ENCODE measurements at places on chromosomes 2 and 18.

DNA sequence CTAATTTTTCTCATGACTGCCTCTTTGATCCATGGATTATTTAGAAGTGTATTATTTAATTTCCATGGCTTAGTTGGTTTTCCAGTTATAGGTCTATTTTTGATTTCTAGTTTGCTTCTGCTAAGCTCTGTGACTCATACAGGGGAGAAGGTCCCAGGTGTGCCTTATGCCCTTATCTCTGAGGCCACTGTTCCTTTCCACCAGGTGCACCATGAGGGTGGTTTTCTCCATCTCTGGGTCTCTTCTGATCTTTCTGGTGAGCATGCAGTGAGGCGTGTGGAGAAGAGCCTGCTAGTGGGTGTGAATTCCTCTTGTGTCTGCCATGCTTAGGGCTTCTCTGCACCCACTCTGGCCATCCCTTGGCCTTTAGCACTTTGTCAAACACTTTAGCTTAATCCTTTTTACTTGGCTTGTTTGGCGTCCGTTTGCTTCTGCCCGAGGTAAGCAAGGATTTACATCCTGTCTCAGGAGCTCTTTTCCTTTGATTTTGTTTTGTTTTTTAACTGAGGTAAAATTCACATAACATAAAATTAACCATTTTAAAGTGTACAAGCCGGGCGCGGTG, 129.8 kb upstream of the ARL4C start:
- DNase-seq = no peak

- DNase-seq = no peak
Measured at GRCh38 chr2:217837530-217837929, 165.3 kb downstream of the TNS1 start.

DNA sequence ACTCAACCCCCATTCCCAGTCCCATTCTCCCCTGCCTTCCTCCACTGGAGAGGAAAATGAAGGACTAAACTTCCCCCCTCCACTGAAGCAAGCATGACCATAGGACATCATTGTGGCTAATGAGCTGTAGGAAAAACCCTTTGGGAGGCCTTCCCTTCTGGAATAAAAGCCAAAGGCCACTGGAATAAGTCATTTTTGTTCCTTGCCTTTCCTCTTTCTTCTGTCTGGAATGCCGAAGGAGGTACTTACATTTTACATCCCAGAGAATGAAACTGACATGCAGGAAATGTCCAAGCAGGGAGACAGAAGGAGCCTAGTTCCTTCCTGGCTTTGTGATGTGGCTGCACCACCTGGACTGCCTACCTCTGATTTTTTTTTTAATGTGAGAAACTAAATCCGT, 9.1 kb upstream of the PTPRM start:
- no peak for DNase-seq

GRCh38 chr2:226981791-226982326, 146.0 kb downstream of the RHBDD1 start:
- peak; percentile 6 for DNase-seq

DNA sequence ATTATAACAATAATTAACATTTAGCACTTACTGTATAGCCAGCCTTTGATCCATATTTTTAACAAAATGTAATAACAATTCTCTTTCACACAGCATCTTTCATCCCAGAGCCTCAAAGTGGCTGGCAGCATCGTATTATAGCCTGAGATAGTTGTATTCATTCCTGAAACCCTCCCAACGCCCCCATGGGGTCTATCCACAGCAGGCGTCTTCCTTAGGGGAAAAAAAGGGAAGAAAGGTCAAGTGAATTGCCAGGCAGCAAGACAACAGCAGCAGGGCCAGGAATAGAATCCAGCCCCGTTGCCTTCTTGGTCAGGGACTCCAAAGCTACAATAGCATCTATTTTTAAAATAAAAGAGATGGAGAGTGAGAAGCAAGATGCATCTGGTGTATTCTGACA, 424.4 kb upstream of the ID2 start:
- no peak for DNase-seq

DNA sequence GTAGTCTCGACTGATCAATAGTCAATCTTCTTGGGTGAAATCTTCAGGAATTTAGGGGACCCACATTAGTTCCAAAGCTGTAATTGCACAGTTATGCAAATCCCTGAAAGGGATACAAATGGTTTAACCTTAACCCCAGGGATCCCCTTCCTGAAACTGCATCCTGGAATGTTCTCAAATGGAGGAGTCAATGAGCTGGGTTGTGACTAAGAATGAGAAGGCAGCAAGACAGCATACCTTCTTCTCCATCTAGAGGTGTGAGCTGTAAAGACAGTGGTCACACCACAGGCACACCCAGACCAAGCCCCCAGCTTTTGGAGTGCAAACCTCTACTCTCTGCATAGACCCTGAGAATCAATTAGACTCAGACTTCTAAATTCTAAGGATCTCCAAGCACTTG, 164.7 kb upstream of the MEIS1 start:
- no peak for DNase-seq

GRCh38 chr18:13612196-13612997, 114.0 kb downstream of the FAM210A start:
- peak; percentile 92 for DNase-seq

GRCh38 chr2:18777250-18777812, 188.0 kb upstream of the NT5C1B start:
- DNase-seq = no peak

DNA sequence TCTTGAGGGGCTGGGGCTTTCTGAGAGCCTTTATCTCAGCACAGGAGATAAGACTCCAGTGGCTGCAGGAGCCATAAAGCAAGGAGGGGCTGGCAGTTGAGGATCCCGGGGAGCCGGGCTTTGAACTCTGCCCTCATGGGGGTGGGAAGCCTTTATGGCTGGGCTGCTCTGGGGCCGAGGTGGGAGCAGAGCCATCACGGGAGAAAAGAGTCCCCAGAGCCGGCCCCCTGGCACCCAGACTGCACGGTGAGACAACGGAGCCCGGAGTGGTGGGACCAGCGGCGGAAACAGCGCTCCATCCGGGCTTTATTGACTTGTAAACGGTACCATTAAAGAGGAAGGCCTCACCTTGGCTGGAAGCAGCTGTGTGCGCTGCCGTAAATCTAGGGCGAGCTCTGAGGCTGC, 162.6 kb downstream of the MYCN start:
- DNase-seq = no peak

GRCh38 chr2:135745545-135745944, 3.9 kb downstream of the UBXN4 start:
- DNase-seq = no peak

GRCh38 chr2:24538720-24539119, 47.7 kb downstream of the NCOA1 start:
- DNase-seq = peak; percentile 34

DNA sequence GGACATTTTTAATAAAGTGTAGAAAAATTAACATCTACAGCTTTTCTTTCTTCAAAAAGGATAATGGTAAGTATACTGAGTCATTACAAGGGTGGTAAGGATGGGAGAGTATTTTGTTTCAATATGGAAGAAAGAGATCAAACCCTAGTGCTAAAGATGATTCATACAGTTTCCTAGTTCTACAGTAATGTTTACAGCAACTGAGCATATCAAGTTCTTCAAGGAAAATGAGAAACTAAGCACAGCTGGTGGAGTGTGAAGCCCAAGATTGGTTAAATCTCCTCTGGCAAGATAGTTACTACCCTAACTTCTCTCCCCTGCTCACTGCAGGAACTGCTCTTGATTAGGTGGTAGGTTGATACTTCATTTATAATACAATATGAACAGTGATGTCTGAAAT, 467.5 kb downstream of the XIRP2 start:
- DNase-seq = no peak

DNA sequence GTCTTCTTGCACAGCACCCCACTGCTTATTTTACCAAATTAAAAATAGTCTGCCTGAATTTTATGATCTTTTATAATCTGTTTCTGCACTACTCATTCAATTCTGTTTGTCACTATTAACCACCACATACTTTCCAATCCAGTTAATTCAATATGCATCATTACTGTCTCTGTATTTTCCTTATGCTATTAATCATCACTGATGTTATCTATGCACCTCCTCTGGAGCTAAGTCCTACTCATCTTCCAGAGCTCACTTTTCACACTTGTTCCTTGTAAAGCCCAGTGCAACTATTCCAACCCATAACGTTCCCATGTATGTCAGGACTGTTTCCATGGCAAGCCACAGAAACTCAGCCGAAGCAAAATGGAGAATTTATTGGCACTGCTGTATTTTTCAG, 713.6 kb downstream of the PLCL1 start:
- DNase-seq = no peak

GRCh38 chr2:111670776-111671175, 213.2 kb downstream of the ANAPC1 start:
- peak; percentile 86 for DNase-seq

- no peak for DNase-seq
Measured at GRCh38 chr2:241863536-241863954, 4.9 kb upstream of the PDCD1 start.

DNA sequence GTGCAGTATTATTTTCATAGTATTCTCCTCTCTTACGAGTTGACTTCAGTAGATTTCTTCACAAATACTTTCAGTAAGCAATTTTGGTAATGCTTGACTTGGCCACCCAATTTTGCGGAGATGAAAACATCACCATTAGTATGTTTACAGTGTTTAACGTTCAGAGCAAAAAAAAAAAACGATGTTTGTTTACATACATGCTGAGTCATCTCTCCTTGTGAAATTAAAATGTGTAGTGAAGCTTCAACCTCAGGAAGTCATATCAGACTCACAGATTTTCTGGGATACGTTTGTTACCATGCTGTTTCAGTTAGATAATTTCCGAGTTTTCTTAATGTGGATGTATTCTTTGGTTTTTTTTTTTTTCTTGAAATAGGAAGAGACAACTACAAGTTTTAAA, 100.1 kb downstream of the CTNNA2 start:
- no peak for DNase-seq

GRCh38 chr2:85183076-85183475, 49.9 kb downstream of the TCF7L1 start:
- DNase-seq = no peak

- DNase-seq = no peak
Measured at GRCh38 chr18:56197241-56197859, 441.0 kb downstream of the TXNL1 start.

DNA sequence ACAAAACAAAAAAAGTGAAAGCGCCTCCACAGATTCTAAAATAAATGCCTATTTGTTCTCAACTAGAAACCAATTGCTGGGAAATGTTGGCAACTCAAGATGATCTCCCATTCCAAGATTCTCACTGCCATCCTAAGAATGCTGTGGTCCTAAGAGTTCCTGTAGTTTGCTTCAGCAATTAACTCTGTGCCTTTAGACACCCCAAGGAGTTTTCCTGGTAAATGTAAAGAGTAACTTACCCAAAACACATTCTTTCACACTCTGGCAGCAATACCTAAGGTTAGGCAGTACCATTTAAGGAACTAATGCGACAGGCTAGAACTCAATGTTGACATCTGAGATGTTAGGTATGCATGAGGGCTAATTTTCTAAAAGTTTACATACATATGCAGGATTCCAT, 58.8 kb upstream of the TANK start:
- no peak for DNase-seq

DNA sequence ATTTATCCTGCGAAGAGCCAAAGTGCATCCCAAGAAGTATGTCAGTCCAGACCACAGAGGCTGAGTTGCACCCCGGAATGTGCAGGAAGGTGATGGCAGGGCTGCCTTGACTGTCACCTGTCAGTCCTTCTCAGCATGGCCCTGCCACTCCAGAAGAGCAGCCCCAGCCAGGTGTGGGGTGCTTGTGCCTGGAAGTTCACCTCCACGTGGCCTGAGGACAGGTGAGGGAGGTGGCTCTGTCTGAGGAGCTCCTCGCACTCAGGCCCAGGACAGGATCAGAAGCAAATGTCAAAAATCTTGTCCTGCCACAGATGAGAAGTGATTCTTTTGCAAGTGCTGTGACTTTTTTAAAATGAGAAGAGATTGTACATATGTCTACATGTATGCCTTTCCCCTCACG, 31.4 kb upstream of the B3GNT7 start:
- DNase-seq = no peak

DNA sequence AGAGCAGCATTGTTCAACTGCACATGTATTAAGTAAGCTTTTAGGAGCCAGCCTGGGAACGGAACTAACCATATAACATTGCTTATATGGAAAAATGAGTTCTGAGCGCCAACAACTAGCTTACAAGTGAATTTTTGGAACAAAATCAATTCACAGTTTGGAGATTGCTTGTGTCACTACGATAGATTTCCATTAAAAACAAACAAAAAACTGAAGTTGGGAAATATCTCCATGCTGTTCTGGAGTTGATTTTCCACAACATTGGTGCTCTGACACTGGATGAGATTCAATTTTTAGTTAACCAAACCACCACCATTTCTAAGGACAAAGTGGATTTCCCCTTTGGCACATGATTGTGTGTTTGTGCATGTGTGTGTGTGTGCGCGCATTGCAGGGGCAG, 56.9 kb upstream of the ZNF397 start:
- DNase-seq = no peak

- DNase-seq = no peak
Measured at GRCh38 chr18:25345081-25345866, 6.7 kb downstream of the ZNF521 start.

DNA sequence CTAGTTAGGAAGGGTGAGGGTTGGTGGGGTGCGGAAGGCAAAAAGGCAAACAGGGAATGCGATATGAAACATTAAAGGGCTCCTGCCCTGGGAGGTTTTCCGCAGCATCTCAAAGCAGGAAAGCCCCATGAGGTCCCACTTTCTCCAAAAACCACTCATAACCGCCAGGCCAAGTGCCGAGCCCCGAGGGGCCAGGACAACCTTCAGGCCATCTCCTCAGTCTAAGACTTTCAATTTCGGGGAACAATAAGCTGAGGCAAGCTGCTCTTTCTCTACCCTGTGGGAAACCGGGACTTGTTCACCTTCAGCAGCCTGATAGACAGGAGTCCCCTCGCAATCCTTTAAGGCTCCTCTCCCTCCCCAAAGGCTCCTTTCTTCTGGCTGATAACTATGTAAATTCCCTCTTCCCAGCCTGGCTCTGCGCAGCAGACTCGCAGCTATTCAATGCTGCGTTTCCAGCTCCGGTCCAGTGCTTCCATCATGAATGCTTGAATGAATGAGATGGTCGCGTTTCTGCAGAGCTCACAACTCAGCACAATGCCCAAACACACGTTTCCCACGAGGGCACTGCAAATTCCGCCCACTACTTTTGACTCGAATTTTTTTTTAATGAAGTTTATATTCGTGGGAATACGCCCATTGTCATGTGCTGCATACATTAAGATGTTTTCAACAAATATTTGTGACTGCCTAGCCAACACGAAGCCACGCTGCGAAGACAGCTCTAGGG, 1.4 kb downstream of the LAMA1 start:
- no peak for DNase-seq

DNA sequence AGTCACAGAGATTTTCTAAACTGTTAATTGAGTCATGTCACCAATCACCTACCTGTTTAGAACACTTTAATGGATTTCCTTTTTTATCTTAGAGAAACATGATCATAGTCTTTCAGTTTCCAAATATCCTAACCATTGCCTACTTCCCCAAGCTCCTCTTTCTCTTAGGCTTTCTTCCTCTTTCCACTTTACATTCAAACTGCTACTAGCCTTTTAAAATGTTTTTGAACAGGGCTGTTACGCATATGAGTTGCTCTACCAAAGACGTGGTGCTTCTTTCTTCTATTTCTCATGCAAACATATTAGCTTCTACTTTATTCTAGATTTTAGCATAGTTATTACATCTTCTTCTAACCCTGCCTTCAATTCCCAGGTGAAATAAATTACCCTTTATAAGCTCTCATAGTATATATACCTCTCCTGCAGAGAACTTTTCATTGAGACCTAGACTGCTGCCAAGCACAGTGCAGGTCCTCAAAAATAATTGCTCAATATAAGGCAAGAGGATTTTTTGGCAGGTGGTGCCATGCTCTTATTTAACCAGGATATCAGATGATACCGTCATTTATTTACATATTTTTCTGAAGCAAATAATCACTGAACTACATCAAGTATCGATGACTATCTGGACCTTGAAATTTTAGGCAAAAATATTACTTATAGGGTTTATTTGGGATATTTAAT, 937.1 kb downstream of the TSN start:
- no peak for DNase-seq

Measured in NAMALWA (cell line).